H1 (cell line): ENCODE measurements at places on chromosomes 4 and X. TPM values are rescaled to one million over a fixed set of nuclear protein-coding genes. Genes with fewer than 3 reads are reported as not detected.

The AR gene
- total RNA-seq, result 10.6 and 10.7 TPM in 2 replicates

The HPGD gene
- 0.59 and 1.3 TPM in 2 replicates for total RNA-seq

The NUP54 gene
- total RNA-seq, result 99.2 and 103 TPM in 2 replicates

The USP26 gene
- total RNA-seq, result not detected in 2 replicates

The POLR2B gene
- total RNA-seq, result 99.9 and 115 TPM in 2 replicates

The MGAT4D gene
- not detected in 2 replicates for total RNA-seq

The EDA gene
- total RNA-seq, result 10.1 and 10.5 TPM in 2 replicates

The CXCL6 gene
- 7.6 and 8.0 TPM in 2 replicates for total RNA-seq

The RAB33A gene
- total RNA-seq, result 2.8 and 3.9 TPM in 2 replicates

GRCh38 chrX:23854945-23855344 lies 52.8 kb downstream of the APOO start:
- no peak overlapping the region for H3K4me3 ChIP-seq
- no peaks in the 10 kb centered on the region for H3K27me3 ChIP-seq
- no peak for DNase-seq
- H3K27ac ChIP-seq, result no peak overlapping the region
- H3K36me3 ChIP-seq, result no peaks in the 10 kb centered on the region

DNA sequence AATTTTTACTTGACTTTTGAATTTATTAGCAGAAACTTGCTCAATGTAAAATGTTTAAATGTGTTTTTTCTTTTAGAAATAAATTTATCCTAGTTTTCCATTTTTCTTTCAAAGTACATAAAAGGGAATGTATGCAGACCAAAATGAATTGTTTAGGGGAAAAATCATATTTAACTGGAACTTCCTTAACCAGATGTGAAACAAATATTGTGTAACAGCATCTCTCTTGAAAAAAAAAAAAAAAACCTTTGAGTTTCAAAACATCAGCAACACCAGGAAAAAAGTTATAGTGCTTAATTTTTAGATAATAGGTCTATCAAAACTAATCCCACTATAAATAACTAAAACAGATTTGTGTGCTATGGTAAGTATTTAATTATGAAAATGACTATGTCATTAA lies 14.5 kb upstream of the CCNA2 start:
- peaks cover 9% of the 10 kb centered on the region; the same call in 1 of the 2 replicates for H3K36me3 ChIP-seq
- H3K27me3 ChIP-seq, result no peaks in the 10 kb centered on the region
- DNase-seq, result no peak
- no peak overlapping the region for H3K27ac ChIP-seq
- no peaks in the 10 kb centered on the region for H3K4me1 ChIP-seq

- H3K4me3 ChIP-seq, result no peak overlapping the region
- H3K4me1 ChIP-seq, result no peaks in the 10 kb centered on the region
- H3K27me3 ChIP-seq, result no peaks in the 10 kb centered on the region
- no peaks in the 10 kb centered on the region for H3K36me3 ChIP-seq
- H3K27ac ChIP-seq, result no peak overlapping the region
Observed at GRCh38 chr4:89364541-89364940, 56.9 kb upstream of the GPRIN3 start.

DNA sequence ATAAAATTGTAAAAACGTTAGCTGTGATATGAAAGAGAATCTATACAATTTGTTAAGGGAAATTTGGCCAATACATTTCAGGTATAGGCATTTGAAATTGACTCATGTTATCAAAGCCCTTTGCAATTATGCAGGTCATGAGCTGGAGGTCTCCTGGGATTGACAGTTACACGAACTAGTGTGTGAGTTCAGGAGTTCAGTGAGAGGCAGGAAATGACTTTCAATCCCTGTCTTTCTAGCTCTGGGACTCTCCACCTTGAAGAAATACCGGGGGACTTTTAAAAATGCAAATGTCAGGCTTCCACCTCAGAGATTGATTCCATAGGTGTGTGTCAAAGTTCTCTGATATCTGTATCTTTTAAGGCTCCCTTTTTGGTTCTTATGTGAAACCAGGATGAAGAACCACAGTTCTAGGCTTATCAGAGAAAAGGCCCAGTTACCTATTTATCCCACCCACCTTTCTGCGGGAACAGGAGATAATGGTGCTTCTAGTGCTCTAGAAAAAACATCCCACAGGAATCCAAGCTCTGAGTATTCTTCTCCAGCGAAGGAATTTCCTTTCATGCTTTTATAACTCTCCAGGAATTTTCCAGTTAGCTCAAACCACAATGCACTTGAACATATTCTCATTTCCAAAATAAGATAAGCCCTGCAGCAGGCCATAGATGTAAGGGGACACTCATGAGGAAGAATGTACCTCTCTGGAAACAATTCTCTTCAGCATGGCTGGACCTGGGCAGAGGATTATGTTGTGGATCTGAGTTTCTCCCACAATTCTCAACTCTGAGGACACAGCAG lies 501.0 kb downstream of the IDS start:
- H3K27me3 ChIP-seq, result no peaks in the 10 kb centered on the region
- DNase-seq, result no peak
- H3K27ac ChIP-seq, result no peak overlapping the region
- H3K36me3 ChIP-seq, result no peaks in the 10 kb centered on the region
- no peaks in the 10 kb centered on the region for H3K4me1 ChIP-seq

GRCh38 chr4:150126864-150127203 lies 48.6 kb downstream of the DCLK2 start:
- no peaks in the 10 kb centered on the region for H3K4me1 ChIP-seq
- no peak overlapping the region for H3K27ac ChIP-seq
- no peak overlapping the region for H3K4me3 ChIP-seq
- H3K27me3 ChIP-seq, result no peaks in the 10 kb centered on the region
- no peaks in the 10 kb centered on the region for H3K36me3 ChIP-seq

- H3K27ac ChIP-seq, result no peak overlapping the region
- 0 out of 2 replicates have a peak, but pooled peaks cover 2% of the 10 kb centered on the region for H3K4me1 ChIP-seq
- H3K4me3 ChIP-seq, result no peak overlapping the region
- no peaks in the 10 kb centered on the region for H3K36me3 ChIP-seq
Observed at GRCh38 chrX:133793626-133794025, 191.8 kb downstream of the GPC3 start.

DNA sequence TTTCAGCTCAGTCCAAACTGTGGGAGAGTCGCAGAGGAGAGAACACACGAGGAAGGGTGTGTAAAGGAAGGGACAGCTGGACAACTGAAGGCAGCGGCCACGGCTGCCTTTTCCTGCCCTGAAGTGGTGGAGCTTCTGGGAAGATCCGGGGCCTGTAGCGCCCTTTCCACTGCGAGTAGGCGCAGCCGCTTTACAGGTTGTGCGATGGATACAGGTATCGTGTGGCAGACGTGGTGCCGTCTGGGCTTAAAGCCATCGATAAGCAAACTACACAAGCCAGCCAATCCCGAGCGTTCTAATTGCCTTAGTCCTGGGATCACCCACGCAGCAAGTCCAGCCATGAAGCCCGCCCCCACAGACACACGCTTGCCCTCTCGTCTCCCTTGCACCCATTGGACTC lies 15.4 kb downstream of the NKX6-1 start:
- H3K36me3 ChIP-seq, result no peaks in the 10 kb centered on the region
- DNase-seq, result no peak
- no peak overlapping the region for H3K4me3 ChIP-seq
- H3K4me1 ChIP-seq, result peaks cover 10% of the 10 kb centered on the region; the same call in 1 of the 2 replicates
- H3K27ac ChIP-seq, result no peak overlapping the region

DNA sequence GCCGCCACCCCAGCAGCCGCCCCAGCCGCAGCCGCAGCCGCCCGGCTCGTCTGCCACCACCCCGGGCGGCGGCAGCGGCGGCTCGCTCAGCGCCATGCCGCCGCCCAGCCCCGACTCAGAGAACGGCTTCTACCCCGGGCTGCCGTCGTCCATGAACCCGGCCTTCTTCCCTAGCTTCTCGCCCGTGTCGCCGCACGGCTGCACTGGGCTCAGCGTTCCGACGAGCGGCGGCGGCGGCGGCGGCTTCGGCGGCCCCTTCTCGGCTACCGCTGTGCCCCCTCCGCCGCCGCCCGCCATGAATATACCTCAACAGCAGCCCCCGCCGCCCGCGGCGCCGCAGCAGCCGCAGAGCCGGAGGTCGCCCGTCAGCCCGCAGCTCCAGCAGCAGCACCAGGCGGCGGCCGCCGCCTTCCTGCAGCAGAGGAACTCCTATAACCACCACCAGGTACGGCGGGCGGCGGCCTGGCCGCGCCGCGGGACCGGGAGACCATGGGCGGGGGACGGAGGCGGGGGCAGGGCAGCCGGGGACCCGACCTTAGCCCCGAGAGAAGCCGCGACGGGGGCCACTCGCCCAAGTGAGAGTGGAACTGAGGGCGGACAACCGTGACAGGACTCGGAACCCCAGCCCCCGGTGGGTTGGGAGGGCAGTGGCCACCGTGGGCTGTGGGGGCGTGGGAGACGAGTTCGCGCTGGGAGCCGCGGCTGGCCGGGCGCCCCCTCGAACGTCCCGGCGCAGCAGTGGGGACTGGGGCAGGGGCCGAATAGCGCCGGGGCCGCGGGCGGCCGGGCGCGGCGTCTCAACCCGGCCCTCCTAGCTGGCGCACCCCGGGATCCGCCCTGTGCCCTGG lies 1.8 kb downstream of the CPEB2 start:
- H3K36me3 ChIP-seq, result no peaks in the 10 kb centered on the region
- H3K27me3 ChIP-seq, result no peaks in the 10 kb centered on the region
- H3K4me1 ChIP-seq, result peaks cover 4% of the 10 kb centered on the region
- no peak overlapping the region for H3K27ac ChIP-seq

- H3K4me1 ChIP-seq, result peaks cover 12% of the 10 kb centered on the region; the same call in 1 of the 2 replicates
- peaks cover 3% of the 10 kb centered on the region; the same call in 1 of the 2 replicates for H3K36me3 ChIP-seq
- peak overlapping the region; percentile 84 for H3K27ac ChIP-seq
- no peaks in the 10 kb centered on the region for H3K27me3 ChIP-seq
- DNase-seq, result no peak
Observed at GRCh38 chrX:70134116-70134477, 850 bp downstream of the IGBP1 start.

GRCh38 chr4:121989715-121990114 lies 37.9 kb upstream of the TRPC3 start:
- no peak overlapping the region for H3K27ac ChIP-seq
- no peaks in the 10 kb centered on the region for H3K27me3 ChIP-seq
- DNase-seq, result no peak
- H3K36me3 ChIP-seq, result no peaks in the 10 kb centered on the region
- no peak overlapping the region for H3K4me3 ChIP-seq

DNA sequence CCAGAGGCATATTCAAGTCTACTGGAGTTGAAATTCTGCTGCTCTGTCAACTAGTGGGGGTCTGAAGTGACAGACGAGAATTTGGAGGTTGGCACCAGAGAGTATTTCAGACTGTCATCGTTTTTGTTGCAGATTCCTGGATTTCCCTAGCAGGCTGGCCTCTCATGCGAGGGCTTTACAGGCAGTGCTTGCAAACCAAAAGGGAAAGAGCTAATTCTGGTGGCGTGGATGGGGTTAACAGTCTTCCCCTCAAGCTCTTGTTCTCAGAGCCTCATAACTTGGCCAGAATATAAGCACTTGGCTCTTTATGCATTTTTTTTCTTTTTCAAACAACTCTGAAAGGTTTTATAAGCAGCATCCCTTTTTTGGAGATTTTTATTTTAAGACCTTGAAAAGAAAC lies at the start of gene SPARCL1:
Gene SPARCL1 (minus strand): TSS at position 190 of the 400 bp plus-strand sequence. CDS start 29,802 bp downstream, outside the sequence.
- no peaks in the 10 kb centered on the region for H3K27me3 ChIP-seq
- no peak for DNase-seq
- H3K4me3 ChIP-seq, result no peak within 1 kb of the TSS
- H3K36me3 ChIP-seq, result no peaks in the 10 kb centered on the region

DNA sequence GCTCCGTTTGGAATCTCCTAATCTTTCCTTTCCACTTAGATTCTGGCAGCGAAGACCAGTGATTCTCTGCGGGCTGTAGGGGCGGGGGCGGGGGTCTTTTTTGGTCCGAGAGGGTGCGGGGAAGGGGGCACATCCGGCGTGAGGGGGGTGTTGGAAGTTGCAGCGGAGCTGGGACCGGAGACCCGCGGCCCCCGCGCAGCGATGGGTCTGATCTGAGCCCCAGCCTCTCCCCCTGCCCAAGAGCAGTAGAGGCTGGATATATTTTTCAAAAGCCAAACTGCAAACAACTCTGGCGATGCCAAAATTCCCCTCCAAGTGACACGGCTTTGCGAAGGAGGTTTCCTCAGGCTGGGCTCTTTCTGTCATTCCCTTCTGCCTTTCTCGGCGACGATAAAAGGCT lies 355 bp downstream of the GRID2 start:
- DNase-seq, result no peak
- H3K36me3 ChIP-seq, result no peaks in the 10 kb centered on the region
- peak overlapping the region; percentile 74 for H3K4me3 ChIP-seq
- H3K27ac ChIP-seq, result no peak overlapping the region
- no peaks in the 10 kb centered on the region for H3K27me3 ChIP-seq

DNA sequence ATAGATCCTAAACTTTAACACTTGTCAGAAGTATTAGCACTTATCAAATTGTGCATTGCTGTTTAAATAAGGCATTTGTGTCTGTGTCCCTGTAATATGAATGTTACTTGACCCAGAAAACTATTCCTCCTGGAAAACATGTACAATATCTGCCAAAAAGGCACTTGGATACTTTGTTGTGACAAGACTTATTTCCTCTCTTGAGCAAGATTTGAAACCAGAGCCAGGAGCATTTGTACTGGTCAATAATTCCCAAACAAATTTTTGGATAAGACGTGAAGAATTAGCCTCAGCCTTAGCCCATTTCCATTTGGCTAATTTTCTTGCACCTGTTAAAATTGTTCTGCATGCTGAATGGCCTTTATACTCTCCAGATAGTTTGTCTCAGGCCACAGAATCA lies 176.3 kb upstream of the GK2 start:
- no peaks in the 10 kb centered on the region for H3K36me3 ChIP-seq
- H3K27ac ChIP-seq, result no peak overlapping the region
- no peaks in the 10 kb centered on the region for H3K4me1 ChIP-seq
- no peaks in the 10 kb centered on the region for H3K27me3 ChIP-seq
- DNase-seq, result no peak
- no peak overlapping the region for H3K4me3 ChIP-seq

DNA sequence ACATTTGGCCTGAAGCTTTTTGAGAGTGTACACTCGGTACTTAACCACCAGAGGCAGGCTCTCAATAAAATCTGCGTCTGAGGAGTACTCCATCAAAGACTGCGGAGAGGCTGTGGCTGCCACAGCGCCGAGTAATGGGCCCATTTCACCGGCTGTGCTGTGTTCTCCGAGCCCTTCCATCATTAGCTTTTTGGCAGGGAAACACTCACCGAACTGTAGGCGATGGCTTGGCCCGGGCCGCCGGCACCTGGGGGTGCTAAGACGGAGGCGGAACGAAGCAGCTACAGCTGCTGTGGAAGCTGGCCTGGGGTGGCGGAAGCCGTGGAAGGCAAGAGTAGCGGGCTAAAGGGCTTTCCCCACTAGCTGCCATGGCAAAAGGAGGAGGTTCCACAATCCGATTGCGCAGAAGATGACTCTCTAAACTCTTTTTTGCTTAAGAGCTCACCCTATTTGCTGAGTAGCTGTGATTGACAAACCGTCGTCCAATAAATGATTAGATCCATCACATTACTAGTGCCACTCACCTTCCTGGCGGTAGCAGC lies 48.5 kb upstream of the PABPC1L2A start:
- H3K27ac ChIP-seq, result no peak overlapping the region
- H3K4me1 ChIP-seq, result no peaks in the 10 kb centered on the region
- H3K36me3 ChIP-seq, result no peaks in the 10 kb centered on the region
- no peaks in the 10 kb centered on the region for H3K27me3 ChIP-seq
- H3K4me3 ChIP-seq, result peak overlapping the region; percentile 67

DNA sequence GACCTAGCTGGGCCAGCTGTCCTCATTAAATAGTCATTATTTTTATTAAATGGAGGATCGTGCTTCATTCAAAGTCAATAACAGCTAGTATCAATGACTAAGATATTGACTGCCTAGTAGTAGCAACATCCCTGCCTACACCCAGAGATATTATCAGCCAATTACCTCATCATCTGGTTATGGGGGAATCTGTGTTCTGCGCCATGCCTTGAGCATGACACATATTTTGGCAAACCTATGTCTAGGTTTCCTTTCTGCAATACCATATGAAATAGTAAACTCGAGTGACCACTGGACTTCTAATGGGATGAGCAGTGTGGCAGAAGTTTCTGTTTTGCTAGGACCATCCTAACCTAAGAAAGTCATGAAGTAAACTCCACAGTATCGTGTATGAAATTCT lies 50.0 kb upstream of the AADAT start:
- DNase-seq, result no peak
- H3K36me3 ChIP-seq, result no peaks in the 10 kb centered on the region
- no peaks in the 10 kb centered on the region for H3K4me1 ChIP-seq
- no peak overlapping the region for H3K27ac ChIP-seq
